ENCODE measurements at places on chromosomes 7 and 10.

GRCh38 chr7:112188257-112188656 lies 17.9 kb downstream of the DOCK4 start:
- DNase-seq, result no peak

- DNase-seq, result no peak
Measured at GRCh38 chr7:35571611-35572240, 123.2 kb downstream of the HERPUD2 start.

DNA sequence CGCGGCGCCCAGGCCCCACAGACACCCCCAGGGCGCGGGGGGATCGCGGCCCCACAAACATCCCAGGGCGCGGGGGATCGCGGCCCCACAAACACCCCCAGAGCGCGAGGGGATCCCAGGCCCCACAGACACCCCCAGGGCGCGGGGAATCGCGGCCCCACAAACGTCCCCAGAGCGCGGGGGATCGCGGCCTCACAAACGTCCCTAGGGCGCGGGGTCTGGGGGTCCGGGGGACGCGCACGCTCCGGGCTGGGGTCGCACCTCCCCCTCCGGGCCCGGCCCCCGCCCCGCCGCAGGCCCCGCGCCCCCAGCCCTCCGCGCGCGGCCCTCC lies 382 bp downstream of the DIP2C start:
- DNase-seq, result no peak

DNA sequence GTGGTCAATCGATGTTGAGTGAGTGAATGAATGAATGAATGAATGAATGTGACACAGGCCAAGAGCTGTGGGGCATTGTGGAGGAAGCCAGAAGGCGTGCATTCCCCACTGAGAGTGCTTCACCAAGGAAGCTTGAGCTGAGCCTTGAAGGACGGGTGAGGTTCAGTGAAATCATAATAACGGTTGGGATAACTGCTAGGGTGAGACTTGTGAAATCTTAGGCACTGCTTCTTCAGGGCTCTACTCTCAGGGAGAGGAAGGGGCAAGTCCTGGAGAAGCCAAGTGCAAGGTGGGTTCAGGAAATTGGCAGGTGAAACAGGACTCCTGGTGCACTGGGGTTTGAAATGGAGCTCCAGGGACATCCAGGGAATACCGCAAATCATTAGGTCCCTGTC lies 23.7 kb upstream of the PRKAG2 start:
- no peak for DNase-seq

- DNase-seq, result no peak
Measured at GRCh38 chr10:119531067-119531466, 11.5 kb downstream of the RGS10 start.

- peak; percentile 46 for DNase-seq
Measured at GRCh38 chr10:88835096-88835909, 16.3 kb downstream of the ANKRD22 start.

GRCh38 chr10:43192884-43193283 lies 54.6 kb downstream of the CSGALNACT2 start:
- no peak for DNase-seq

DNA sequence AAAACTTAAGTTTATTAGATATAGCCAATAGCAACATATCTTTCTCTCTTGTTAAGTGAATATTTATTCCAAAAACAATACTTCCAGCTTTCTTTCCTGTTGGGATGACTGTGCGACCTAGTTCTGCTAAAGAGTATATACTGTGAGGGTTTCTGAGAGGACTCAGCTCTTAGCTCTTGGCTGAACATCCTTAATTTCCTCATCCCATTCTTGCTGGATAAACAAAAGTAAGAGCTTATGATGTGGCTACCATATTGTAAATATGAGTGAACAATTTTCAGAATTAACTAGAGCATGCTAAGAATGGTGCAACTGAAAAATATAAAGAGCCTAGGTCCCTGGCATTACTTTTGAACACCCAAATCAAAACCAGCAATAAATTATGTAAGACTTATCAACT lies 279.5 kb upstream of the GNAI1 start:
- no peak for DNase-seq

GRCh38 chr10:116038259-116038658 lies 234.7 kb downstream of the GFRA1 start:
- DNase-seq, result no peak

- DNase-seq, result peak; percentile 38
Measured at GRCh38 chr10:3197348-3198003, 24.9 kb upstream of the PITRM1 start.

Data from GM18507 (cell line).